ENCODE measurements at places on chromosomes 6 and 20. TPM values are rescaled to one million over a fixed set of nuclear protein-coding genes. Genes with fewer than 3 reads are reported as not detected.

GRCh38 chr6:109912118-109912517, 66.0 kb upstream of the GPR6 start:
- no peak for DNase-seq

DNA sequence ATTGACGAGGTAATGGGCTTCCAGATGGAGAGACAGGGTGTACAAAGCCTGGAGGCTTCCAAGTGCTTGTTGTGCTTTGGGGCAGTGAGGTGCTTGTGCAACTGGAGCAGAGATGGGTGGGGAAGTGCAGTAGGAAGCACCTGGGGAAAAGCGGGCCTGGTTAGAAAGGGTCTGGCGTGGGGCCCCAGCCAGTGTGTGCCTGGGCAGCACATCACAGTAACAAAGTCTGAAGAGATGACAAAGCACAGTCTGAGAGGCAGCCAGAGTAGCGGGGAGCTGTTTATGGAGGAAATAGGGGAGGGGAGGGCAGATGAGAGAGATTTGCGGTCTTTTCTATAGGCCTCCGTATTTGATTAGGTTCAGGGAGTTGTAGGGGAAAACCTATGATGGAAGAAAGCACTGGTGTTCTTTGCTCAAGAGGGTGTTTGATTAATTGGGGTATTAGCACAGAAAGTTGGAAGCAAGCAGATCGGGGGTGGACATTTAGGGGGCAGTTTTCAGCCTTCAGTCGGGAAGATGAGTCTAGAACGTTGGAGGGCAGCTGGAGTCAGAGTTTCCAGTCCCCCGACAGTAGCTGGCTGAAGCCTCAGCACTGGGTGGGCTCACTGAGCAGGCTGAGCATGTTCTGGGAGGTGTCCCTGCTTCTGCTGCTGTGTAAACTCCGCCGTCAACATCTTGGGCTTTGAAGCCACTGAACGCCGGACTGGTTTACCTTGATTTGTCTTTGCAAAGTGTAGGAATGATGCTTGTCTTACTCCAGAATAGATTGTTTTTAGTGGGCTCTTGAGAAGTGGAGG, 15.5 kb upstream of the MROH8 start:
- DNase-seq = no peak

DNA sequence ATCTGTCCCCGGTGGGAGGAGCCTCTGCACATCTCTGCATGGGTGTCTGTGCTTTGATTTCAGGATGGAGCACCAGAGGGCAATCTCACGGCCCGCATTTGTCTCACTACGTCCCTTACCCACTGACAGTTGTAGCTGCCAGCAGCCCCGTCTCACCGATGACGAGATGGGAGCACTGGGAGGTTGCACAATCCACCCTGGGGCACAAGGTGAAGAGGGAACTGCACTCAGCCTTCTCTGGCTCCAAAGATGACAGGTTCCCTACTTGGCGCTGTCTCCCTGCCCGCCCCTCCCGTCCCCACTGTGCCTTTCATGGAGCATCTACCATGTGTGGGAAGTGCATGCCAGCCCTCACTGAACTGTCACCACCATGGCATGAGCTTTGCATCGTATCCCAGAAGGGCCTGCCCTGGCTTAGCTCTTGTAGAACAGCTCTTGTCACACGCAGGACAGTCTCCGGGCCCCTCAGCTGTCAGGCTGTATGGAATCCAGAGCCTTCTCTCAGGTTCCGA, 99.9 kb upstream of the PMEPA1 start:
- no peak for DNase-seq

- no peak for DNase-seq
Observed at GRCh38 chr20:10264166-10264558, 45.5 kb downstream of the SNAP25 start.

DNA sequence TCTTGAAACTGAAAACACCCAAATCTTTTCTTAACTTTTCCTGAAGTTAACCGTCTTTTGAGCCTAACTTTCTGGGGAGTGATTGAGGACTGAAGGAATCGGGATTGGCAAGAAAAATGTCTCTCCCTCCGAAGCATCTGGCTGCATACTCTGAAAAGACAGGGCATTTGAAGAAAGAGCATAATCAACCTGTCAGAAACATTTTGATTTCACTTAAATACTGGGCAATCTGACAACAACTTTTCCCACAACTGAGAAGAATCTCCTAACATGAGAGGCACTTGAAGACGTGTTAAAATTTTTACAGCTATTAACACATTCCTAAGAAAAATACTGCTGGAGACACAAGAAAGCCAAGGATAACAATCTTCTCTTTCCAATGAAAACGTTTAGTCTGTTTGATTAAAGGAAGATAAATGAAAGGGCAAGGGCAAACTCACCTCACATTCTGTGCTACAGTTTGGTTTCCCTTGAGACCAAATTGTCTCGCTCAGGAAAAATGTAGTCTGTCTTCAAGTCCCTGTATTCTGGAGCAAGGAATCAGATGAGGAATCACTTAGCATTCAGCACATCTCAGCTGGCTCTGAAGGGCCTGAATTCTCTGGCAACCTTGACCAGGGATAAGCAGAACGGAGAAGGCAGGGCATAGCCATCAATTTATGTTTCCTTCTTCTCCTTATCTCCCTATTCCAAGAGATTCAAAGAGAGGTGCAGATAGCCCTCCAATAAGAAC, 76.1 kb downstream of the TBX18 start:
- DNase-seq = no peak

DNA sequence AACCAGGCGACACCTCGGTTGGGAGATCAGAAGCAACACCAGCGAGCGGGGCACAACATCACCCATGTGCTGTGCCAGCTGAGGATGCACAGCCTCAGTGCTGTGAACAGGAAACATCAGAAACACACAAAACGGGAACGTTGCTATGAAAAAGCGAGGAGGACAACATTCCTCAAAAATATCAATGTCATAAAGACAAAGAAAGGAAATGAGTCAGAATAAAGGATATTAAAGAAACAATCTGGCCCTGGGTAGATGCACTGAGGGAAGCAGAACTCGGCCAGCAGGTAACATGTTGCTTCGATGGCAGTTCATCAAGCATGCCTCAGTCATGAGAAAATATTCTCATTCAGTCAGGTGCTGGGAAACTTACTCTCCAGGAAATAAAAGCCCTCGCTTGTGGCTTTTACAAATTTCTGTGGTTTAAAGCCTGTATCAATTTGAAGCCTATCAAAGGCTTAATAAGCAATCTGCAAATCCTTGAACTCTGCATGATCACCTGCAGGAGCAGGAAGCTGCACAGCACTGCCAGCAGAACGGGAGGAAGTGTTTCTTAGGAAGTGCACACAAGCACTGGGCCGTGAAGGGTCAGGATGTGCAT, 77.5 kb downstream of the GINS1 start:
- DNase-seq = no peak

- DNase-seq = no peak
Observed at GRCh38 chr20:62030834-62031434, 34.7 kb downstream of the TAF4 start.

DNA sequence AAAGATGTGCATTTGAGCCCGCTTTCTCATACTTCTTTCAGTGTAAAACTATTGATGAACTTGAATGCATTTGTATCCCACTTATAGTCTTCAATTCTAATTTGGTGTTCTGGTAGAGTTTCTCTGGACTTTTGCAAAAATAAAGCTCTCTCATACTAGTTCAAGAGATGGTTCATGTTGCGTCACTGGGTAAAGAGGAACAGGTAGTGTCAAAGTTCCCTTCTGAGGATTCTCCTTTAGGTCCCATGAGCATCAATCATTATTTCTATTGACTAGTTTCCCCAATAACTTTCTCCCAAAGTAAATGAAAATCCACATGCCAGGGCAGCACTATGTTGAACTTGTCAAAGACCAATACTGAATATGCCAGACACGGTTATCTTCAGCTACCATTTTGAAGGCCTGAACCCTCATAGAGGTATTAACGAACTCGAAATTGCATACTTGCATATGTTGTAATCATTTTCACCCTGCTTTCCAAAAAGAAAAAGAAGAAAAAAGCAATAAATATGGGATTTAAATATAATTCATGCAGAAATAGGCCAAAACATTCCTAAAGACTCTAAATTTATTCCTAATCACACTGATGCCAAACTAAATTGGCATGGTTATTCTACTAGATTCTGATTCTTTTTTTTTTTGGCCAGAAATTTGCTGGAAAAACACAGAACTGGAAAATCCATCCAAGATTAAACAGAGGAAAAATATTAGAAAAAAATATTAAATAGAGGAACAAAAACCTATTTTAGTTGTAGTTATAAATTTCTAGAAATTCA, 84.5 kb downstream of the SGK1 start:
- DNase-seq = no peak

DNA sequence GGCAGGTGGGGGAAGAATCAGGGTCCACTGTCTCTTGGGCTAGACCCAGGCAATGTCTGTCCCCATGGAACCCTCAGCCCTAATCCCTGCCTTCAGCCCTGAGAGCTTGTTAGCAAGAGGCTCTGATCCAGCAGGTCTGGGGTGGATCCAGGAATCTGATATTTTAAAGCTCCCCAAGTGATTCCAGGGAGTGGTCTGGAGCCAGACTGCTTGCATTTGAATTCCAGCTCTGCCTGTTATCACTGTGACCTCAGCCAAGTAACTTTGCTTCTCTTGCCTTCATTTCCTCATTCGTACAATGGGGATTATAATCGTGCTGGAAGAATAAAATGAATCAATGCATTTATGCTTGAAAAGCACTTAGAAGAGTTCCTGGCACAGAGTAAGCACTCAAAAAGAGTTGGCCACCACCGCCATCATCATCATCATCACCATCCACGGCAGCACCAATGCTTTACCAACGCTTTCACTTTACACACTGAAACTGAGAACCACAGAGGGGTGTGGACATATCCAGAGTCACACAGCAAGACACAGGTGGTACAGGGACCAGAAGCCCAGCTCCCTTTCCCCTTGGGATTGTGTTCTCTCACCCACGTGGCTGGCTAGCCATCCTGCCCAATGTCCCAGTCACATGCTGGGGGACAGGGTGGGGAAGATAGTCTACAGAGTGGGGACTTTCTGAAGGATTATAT, 75.7 kb upstream of the RALY start:
- no peak for DNase-seq

DNA sequence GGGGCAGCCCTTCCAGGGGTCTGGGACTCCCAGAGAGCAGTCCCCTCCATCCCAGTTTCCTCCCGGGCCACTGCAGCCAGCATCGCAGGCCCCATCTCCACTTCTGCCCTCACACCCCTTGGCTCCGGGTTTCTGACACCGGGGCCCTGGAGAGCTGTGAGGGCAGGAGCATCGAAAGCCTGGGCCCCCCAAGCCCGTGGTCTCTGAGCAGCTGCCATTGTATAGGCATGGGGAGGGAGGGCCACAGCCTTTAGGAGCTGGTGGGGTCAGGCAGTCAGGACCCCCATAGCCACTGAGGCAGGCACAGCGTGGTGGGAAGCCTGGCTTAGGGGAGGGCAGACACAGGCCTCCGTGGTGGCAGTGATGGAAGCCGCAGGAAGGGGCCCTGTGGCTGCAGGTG, 9.7 kb upstream of the GPSM3 start:
- no peak for DNase-seq

DNA sequence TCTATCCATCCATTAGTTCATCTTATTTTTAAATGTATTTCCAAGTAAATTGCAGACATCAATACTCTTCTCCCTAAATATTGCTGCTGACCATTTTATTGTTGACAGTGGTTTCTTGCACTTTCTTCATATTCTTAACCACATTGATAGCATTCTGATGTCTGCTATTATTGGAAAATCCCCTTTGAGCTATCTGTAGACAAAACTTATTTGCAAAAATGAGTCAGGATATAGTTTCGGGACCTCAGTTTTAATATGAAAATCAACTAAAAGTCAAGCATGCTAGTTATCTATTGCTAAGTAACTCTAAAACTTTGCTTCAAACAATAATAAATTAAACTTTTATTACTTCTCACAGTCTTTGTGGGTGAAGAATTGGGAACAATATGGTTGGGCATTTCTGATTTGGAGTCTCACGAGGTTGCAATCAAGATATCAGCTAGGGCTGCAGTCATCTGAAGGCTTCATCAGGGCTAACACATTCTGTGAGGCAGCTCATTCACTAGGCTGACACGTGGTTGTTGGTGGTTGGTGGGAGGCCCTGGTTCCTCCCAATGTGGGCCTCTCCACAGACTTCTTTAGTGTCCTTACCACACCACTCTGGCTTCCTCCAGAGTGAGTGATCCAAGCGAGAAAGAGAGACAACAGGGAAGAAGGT, 32.7 kb downstream of the CD109 start:
- DNase-seq = no peak

DNA sequence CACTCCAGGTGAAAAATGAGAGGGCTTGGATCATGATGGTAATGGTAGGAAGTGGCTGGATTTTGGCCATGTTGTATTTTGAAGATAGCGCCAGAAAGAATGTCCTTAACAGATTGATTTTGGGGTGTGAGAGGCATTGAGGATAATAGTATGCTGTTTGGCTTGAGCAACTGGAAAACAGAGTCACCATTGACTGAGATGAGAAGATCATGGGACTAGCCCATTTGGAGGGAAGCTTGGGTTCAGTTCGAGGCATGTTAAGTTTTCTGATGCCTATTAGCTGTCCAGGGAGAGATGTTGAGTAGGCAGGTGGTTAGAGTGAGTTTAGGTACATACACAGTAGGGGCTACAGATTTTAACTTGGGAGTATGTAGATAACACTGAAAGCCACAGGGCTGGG, 23.3 kb downstream of the PLCG1 start:
- DNase-seq = no peak

DNA sequence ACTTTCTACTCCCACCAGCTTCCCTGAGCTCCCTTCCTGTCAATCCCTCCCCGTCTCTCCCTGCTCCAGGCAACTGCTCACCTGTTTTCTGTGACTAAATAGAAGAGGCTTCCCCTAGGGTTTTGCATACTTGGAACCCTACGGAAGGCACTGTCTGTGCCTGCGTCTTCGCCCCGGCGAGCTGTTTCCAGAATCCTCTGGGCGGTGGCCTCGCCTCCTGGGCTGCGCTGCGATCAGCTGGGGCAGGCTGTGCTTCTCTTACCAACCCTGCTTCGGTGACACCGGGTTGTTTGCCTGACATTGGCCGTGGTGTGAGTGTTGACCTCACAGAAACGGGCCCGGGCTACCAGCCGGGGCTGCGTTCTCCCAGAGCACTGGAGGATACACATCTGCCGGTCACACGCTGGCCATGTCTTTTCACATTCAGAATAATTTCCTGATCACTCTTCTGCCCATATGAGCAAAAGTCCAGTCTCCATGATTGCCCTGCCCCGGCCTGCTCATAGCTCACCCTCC, 29.4 kb upstream of the CCR6 start:
- DNase-seq = no peak

Gene PIGT
- 90.8 TPM for polyA plus RNA-seq

Gene MEA1
- 99.0 TPM for polyA plus RNA-seq

Gene UNC5CL
- 5.2 TPM for polyA plus RNA-seq

Gene SAMD10
- polyA plus RNA-seq = 6.6 TPM

Gene STX16
- polyA plus RNA-seq = 54.7 TPM

Gene CST4
- polyA plus RNA-seq = not detected

Gene SLCO4A1
- 2.3 TPM for polyA plus RNA-seq

Gene RRAGD
- polyA plus RNA-seq = 34.5 TPM

Gene DCBLD1
- polyA plus RNA-seq = 11.0 TPM

Gene GPX5
- not detected for polyA plus RNA-seq

Gene TSHZ2
- 10.5 TPM for polyA plus RNA-seq

Gene MROH8
- polyA plus RNA-seq = 6.9 TPM

Gene EDN3
- polyA plus RNA-seq = 4.4 TPM

Gene F13A1
- 14.1 TPM for polyA plus RNA-seq

Gene STMND1
- 0.25 TPM for polyA plus RNA-seq

Gene PNLDC1
- 0.25 TPM for polyA plus RNA-seq

Gene GPR6
- polyA plus RNA-seq = not detected

Data from right renal cortex interstitium (tissue), 3 donors.